ENCODE measurements at places on chromosomes 3 and 15.
A peak's percentile ranks its signal among the peaks of the same experiment; 100 is the strongest.

DNA sequence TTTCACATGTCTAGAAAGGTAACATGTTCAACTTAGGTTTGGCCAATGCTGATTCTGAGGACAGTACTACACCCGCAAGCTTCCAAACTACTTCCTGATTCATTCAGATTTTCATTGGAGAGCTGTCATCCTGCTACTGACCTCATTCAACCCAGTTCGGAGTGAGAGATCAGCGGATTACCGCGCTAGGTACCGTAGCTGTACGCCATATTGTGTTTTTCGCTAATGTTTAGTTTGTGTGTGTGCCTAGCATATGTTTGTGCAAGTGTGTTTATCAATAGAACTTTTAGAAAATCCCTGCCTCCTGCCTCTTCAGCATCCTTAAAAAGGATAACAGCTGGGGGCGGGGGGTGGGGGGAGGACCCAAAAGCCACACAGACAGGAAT is 1.1 kb downstream of the ZBTB20 start:
- peaks cover 15% of the 10 kb centered on the region for H3K4me1 ChIP-seq
- DNase-seq, result peak; percentile 50
- no peaks in the 10 kb centered on the region for H3K27me3 ChIP-seq
- peaks cover 8% of the 10 kb centered on the region for H3K36me3 ChIP-seq

GRCh38 chr3:125670945-125671344 is 75.6 kb upstream of the OSBPL11 start:
- no peaks in the 10 kb centered on the region for H3K36me3 ChIP-seq
- no peak overlapping the region for H3K4me3 ChIP-seq
- no peak overlapping the region for H3K27ac ChIP-seq
- peaks cover 7% of the 10 kb centered on the region for H3K4me1 ChIP-seq
- H3K27me3 ChIP-seq, result no peaks in the 10 kb centered on the region
- no peak for DNase-seq

- H3K4me3 ChIP-seq, result no peak overlapping the region
- no peaks in the 10 kb centered on the region for H3K27me3 ChIP-seq
- no peaks in the 10 kb centered on the region for H3K36me3 ChIP-seq
- H3K27ac ChIP-seq, result no peak overlapping the region
- no peaks in the 10 kb centered on the region for H3K4me1 ChIP-seq
These were observed 14.4 kb upstream of the APEH start for GRCh38 chr3:49659756-49660155.

GRCh38 chr15:96066126-96066525 is 264.4 kb upstream of the NR2F2 start:
- H3K4me3 ChIP-seq, result no peak overlapping the region
- H3K27ac ChIP-seq, result no peak overlapping the region
- H3K36me3 ChIP-seq, result no peaks in the 10 kb centered on the region
- H3K4me1 ChIP-seq, result no peaks in the 10 kb centered on the region
- H3K27me3 ChIP-seq, result no peaks in the 10 kb centered on the region

- no peak overlapping the region for H3K4me3 ChIP-seq
- H3K27me3 ChIP-seq, result no peaks in the 10 kb centered on the region
- no peaks in the 10 kb centered on the region for H3K36me3 ChIP-seq
- no peak overlapping the region for H3K27ac ChIP-seq
- DNase-seq, result no peak
These were observed 28.2 kb upstream of the CCDC50 start for GRCh38 chr3:191301017-191301416.

GRCh38 chr3:69292959-69293574 is 92.8 kb downstream of the FRMD4B start:
- H3K27ac ChIP-seq, result no peak overlapping the region
- no peaks in the 10 kb centered on the region for H3K27me3 ChIP-seq
- no peak for DNase-seq
- H3K4me1 ChIP-seq, result no peaks in the 10 kb centered on the region
- no peaks in the 10 kb centered on the region for H3K36me3 ChIP-seq

GRCh38 chr15:80151148-80151547 is 1.7 kb upstream of the FAH start:
- no peak for DNase-seq
- no peak overlapping the region for H3K27ac ChIP-seq
- H3K4me3 ChIP-seq, result no peak overlapping the region
- H3K36me3 ChIP-seq, result no peaks in the 10 kb centered on the region
- no peaks in the 10 kb centered on the region for H3K27me3 ChIP-seq
- H3K4me1 ChIP-seq, result no peaks in the 10 kb centered on the region

DNA sequence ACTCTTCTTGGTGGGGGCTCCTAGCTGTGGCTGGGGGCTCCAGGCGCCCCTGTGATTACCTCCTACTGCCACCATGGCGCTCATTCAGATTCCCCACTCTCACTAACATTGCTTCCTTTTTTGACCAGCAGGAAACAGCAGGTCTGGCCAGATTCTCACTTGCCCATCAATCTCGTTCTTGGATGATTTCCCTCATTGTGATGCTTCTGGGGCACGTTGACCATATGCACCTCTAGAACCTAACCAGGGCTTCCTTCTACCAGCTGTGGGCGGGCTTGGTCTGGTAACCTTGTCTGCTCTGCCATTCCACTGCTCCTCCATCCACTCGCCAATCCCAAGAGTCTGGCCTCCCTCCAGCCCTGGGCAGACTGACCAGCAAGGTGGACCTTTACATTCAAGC is 35.9 kb upstream of the PTPN23 start:
- no peak overlapping the region for H3K27ac ChIP-seq
- no peaks in the 10 kb centered on the region for H3K36me3 ChIP-seq
- no peaks in the 10 kb centered on the region for H3K27me3 ChIP-seq
- no peak overlapping the region for H3K4me3 ChIP-seq
- H3K4me1 ChIP-seq, result no peaks in the 10 kb centered on the region
